NCI-H2029 (cell line): ENCODE measurements at places on chromosomes 1 and 21.
A peak's percentile ranks its signal among the peaks of the same experiment; 100 is the strongest.

GRCh38 chr1:1230656-1231399 is 973 bp downstream of the SDF4 start:
- no peak for DNase-seq

- DNase-seq, result no peak
These were observed at the start of gene A3GALT2 for GRCh38 chr1:33320619-33321165. Gene A3GALT2, minus strand, starts transcription at chr1:33321098. Its CDS starts 0 bp downstream, at chr1:33321098.

DNA sequence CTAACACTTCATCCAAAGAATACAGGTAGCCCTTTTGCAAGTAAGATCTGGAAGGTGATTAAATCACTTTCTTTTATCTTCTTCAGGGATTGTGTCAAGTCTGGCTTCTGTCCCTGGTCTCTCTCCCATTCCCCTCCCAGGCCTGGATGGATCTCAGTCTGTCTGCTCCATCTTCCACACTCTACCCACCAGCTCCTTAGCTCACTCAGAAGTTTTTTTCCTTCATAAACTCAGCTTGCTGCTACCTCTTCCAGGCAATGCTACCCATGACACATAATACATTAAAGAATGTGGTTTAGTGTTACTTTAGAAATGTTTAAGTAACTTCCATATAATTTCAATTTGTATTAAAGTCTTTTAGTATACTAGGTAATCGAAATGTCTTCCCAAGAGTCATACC is 133.1 kb downstream of the AKT3 start:
- no peak for DNase-seq

- DNase-seq, result peak; percentile 91
These were observed 113.0 kb downstream of the DMRTB1 start for GRCh38 chr1:53572065-53572814.

- DNase-seq, result peak; percentile 93
These were observed 53.1 kb upstream of the PROX1 start for GRCh38 chr1:213934649-213935048.

DNA sequence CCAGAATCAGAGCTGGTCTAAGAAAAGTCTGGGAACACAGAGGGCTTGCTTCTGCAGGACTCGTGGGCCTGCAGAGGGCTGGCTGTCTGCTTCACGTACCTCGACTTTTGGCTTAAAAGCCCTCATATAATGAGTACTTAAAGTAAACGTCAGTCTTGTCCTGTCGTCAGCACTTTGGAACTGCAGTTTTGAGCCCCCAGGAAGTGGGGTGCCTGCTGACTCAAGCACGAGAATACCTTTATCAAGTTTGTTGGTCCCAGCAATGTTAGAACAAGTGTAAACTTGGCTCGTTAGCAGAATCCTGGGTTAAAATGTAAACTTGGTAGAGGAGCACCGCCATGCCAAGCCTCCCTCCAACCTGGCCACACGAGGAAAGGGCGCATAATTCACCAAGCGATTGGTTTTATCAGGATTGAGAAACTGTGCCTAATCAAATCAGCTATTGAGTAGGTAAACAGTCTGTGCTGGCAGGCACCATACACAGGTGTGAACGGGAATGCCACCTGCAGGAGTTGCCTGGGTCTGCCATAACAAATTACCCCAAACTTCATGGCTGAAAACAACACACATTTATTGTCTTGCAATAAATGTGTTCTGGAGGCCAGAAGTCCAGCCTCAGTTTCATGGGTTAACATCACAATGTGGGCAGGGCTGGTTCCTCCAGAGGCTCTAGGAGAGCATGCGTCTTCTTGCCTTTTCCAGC is 45.0 kb upstream of the FHAD1 start:
- DNase-seq, result no peak

GRCh38 chr1:73860421-73860950 is 337.5 kb downstream of the LRRIQ3 start:
- DNase-seq, result no peak

- DNase-seq, result no peak
These were observed 88.6 kb upstream of the LYPLAL1 start for GRCh38 chr1:219085082-219085481.

DNA sequence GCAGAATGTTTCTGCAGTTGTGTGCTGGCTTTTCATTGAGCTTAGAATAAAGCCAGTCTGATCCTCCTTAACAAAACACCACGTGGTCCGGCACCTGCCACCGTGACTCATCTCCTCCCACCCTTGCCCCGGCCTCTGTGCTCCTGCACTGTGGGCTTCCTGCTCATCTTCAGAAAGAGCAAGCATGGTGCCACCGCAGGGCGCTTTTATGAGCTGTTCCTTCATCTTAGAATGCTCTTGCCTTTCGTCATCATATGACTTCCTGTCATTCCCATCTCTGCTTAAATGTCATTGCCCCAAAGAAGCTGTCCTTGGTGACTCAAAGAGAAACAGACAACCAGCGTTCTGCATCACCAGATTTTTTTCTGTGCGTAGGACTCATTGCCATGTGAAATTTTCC is 117.8 kb downstream of the HHAT start:
- peak; percentile 13 for DNase-seq

DNA sequence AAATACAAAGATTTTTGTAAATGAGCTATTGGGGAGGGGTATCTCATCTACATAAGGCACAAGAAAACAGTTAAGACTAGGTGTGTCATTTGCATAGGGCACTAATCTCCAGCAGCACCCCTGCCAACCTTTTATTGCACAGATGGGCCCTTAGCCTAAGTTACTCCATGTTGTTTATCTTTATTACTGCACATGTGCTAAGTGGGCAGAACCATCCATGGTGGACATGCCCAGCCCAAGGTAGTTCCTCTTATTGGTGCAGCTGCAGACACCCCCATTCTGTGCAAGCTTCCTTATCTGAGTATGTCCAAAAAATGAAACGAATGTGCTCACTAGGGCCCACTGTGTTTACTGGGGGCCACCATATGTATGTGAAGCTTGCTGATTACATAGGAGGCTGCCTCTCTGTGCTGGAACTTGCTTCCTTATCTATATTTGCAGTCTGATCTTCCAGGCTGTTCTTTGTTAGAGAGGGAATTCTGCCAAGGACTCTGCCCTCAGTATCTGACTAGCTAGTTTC is 77.3 kb upstream of the NEK7 start:
- no peak for DNase-seq

DNA sequence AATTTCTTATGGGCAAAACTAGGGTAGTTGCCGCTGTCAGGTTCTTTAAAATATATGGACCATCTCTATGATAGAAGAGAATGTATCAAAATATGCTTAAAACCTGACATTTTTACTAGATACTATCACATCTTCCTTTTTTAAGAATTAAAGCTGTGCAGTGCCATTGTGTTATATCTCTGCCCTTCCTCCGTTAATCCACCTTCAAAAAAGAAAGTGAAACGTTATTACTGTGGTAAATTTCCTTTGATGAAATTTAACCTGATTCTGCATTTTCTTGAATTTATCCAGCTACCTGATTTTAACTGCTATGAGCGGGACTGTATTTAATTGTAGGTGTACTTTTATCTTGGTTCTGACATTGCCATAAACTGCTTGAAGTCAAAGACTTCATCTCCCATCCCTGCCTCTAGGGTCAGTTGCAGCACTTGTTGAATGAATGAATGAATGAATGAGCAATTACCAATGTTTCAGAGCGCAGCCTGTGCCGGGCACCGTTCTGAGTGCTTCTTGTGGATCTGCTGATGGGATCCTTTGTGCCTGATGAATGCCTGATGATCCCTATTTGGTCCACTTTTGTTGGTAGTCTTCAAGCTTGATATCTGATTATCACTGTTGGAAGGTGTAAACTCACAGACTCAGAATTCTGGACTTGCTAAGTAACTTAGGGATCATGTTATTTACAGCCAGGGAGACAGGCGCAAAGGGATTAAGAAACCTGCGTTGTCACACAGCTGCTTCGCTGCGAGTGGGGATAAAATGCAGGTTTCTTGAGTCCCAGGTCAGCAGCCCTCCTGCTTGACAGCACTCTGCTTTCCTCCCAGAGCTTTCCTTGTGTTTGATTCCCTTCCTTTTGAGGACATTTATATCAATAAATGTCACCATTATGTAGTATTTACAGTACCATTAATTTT is 30.1 kb downstream of the SMYD2 start:
- DNase-seq, result no peak

- DNase-seq, result no peak
These were observed 115.8 kb downstream of the RPS6KC1 start for GRCh38 chr1:213166852-213167251.

DNA sequence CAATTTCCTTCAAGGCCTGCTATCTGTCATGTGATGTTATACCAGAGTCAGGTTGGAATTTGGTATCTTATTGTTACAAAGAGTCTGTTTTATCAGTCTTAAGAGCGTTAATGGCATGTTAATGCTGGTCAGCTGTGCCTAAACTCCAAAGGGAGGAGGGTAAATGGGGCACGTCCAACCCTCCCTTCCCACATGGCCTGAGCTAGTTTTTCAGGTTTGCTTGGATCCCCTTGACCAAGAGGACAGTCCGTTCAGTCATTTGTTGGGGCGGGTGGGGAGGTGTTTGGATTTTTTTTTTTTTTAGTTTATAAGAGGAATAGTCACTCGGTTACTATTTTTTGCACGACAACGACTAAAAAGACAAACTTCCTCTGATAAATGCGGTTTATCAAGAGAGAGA is 63.8 kb upstream of the LYST start:
- DNase-seq, result no peak

GRCh38 chr1:23577056-23578004 is 18.0 kb upstream of the ID3 start:
- no peak for DNase-seq

- DNase-seq, result no peak
These were observed 158.0 kb upstream of the CACYBP start for GRCh38 chr1:174841747-174842146.

DNA sequence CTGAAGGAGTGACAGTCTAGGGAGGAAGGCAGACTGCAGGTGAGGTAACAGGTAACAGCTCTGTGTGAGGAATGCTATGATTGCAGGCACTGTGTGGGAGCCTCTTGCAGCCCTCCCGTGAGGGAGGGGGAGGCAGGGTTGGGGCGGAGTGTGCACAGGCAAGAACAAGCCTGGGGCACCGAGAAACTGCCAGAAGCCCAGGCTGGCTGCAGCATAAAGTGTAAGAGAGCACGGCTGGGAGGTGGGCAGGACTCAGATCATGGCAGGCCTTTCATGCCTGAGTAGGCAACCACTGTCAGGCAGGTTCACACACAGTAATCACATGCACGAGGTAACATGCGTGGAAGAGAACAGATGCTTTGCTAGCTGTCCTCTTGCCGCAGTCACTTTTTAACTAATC is 11.3 kb upstream of the RHEX start:
- no peak for DNase-seq

DNA sequence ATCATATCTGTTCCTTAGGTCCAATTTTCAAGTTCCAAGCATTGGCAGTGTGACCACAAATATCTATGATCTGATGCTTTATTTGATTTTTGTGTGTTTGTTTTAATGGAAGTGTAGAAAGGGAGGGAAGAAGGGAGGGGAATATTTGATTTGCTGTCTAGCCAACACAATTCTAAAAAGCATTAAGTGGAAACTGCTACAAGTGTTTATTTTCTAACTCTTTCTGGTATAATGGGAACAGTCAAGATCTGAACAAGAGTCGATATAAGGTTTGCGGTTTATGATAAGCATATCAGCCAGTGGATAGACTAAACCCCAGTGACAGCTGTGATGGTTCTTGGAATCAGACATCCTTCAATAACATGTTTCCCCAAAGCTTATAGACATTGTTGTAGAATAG is 267.8 kb upstream of the SNX7 start:
- no peak for DNase-seq

GRCh38 chr1:37438869-37439343 is 35.5 kb upstream of the ZC3H12A start:
- no peak for DNase-seq

GRCh38 chr1:9892563-9893528 is 17.2 kb downstream of the CTNNBIP1 start:
- DNase-seq, result no peak

GRCh38 chr21:41663805-41664788 is 102.8 kb downstream of the RIPK4 start:
- no peak for DNase-seq

DNA sequence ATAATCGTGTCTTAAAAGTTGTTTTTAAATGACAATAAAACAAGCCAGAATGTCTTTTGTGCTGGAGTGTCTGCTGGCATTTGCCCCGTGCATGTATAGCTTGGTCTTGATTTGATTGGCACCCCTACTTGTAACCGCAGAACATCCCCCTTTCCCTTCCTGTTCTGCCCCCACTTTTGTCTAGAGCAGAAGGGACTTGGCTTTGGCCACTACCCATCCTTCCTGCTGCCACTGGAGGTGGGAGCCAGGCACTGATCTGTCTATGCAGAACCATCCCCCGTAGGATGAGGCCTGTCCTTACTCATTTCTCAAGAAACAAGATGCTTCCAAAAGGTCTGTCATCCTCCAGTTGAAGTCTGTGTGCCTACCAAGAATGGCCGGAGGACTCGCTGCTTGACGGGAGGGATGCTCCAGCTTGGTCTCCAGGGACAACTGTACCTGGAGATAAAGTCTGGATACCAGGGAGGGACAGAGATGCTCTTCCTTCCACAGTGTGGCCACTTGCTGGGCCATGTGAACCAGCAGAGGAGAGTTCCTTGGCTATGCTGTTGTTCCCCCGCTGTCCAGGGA is 1.1 kb upstream of the SLC27A3 start:
- DNase-seq, result no peak
